ENCODE measurements at places on chromosomes 11 and 22. TPM values are rescaled to one million over a fixed set of nuclear protein-coding genes. Genes with fewer than 3 reads are reported as not detected.

The HBB gene
- total RNA-seq = not detected

The NDUFS8 gene
- 92.4 TPM for total RNA-seq

The CYB561A3 gene
- total RNA-seq = 20.5 TPM

The OR52E8 gene
- not detected for total RNA-seq

Data from SK-MEL-5 (cell line).